ENCODE measurements at places on chromosomes 7 and 10. TPM values are rescaled to one million over a fixed set of nuclear protein-coding genes. Genes with fewer than 3 reads are reported as not detected.

DNA sequence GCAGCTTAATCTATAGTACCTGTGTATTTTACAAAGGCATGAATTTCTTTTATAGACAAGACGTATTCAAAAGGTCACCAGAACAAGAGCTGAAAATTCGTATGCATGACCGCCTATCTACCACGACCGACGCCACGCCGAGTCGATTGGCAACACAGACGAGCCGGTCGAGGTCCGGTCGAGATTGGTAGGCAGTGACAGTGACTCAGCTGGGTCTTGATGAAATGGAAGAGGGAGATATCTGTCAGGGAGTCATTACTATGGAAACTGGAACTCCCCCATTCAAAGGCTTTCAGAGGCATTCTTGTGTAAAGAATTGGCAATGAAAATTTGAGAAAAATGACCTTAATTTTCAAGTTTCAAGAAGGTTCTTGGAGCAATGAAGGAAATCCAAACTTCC, 2.1 kb downstream of the ATP5MK start:
- no peak for DNase-seq

DNA sequence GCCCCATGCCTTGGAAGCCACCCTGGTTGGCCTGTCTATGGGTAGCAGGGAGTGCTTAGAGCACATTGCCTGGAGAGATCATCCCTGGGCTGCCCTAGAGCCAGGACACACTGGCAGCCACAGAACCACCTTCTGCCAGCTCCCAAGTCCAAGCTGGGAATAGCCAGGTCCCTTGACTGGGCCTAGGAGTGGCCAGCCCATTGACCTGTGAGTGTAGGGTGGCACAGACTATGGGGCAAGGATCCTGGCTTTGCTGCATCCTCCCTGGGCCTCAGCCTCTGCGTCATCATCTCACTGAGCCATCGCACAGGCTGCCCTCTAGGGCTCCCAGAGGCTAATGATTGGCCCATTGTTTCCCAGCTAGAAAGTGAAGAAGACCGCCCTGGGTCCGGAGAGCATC, 7.0 kb downstream of the AQP1 start:
- DNase-seq = no peak

DNA sequence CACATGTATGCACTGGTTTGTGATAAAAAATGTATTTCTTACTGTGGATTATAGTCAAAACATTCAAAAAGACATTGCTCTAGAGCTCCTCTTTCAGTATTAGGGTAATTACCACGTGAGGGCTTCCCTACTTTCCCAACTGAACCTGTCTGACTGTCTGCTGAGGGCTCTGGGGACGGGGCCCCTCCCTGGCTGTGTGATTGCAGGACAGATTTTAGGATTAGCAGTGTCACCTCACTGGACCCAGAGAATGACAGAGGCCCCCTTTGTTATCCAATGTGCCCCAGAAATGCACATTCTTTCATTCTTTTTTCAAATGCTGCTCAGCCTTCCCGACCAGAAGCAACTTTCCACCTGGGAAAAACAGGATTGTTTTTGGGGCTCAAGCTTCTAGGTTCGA, 43.6 kb upstream of the MXI1 start:
- DNase-seq = no peak

- DNase-seq = no peak
Measured at GRCh38 chr7:83532219-83532618, 116.7 kb downstream of the SEMA3E start.

DNA sequence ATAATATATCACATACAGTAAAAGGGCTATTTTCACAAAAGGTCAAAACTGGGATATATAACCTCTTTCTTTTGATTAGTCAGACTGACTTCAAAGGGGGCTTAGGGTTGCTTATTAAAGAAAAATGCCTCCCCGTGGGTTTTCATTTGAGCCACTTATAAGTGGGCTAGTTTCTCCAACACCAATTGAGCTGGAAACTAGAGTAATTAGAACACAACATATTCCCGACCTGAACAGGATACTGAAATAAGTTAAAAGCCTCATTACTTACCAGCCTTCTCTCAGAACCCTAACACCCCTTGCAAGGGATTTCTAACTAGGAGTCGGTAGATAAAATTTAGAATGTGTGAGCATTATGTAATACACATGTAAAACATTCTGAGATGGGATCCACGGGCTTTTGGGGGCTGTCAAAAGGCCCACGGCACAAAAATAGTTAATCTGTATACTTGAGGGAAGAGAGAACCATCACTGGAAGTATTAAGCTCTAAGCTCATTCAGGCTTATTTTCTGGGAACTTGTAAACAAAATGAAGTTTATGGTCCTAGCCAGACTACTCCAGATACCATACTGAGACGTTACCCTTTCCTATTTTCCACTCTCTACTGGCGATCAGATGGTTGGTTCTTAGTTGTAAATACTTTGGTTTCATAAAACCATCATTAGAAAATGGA, 29.3 kb upstream of the KMT2E start:
- DNase-seq = no peak

The GPNMB gene
- total RNA-seq = 380 TPM

DNA sequence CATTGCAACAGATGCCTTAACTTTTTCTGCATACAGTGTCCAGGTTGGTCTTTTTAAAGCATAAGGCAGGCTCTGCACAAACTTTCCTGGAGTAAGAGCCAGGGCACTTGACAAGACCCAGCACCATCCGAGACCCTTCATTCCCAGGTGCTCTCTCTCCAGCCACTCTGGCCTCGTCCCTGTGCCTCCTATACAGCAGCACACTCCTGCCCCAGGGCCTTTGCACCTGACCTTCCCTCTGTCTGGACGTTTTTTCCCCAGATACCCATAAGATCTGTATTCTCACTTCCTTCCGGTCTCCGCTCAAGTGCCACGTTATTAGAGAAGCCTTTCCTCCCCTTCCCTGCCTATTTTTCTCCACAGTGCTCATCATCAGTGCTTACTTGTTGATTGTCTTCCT, 25.6 kb downstream of the PYROXD2 start:
- no peak for DNase-seq
